Coronary artery (tissue), 2 donors: ENCODE measurements at places on chromosomes 11 and 22.
A peak's percentile ranks its signal among the peaks of the same experiment; 100 is the strongest.

GRCh38 chr11:45881708-45882368, 3.6 kb upstream of the MAPK8IP1 start:
- DNase-seq, result no peak

GRCh38 chr11:44255406-44256071, 54.4 kb downstream of the ALX4 start:
- DNase-seq, result no peak

DNA sequence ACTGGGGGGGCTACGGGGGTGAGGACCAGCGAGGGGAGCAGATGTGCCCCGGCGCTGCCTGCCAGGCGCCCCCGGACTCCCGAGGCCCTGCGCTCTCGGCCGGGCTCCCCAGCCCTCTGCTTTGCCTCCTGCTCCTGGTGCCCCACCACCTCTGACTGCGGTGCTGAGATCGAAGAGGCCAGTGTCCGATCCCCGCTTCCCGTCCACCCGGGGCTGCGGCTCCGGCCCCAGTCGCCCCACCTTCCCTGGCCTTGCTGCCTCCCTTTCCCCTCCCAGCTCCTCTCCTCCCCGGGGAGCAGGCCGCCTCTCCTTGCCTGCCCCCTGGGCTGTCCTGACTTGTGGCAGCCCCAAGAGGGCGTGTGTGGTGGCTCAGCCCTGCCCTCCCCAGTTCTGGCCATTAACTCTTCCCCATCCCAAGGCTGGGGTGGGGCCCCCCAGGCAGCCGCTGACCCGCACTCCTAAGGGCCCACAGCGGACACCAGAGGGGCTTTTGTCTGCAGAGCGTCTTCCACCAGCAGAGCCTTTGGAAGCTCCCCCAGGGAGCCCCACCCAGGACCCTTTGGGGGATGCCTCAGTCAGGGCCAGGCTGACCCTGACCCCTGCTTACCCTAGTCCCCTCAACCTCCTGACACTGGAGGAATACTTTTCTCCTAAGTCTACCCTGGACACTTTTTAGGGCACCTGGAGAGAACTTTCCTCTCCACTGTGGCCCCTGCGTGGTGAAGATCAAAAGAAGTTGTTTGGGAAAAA, 16.6 kb downstream of the RTN4RL2 start:
- no peak for DNase-seq

GRCh38 chr22:37091994-37092393, 17.5 kb downstream of the TMPRSS6 start:
- DNase-seq, result no peak

DNA sequence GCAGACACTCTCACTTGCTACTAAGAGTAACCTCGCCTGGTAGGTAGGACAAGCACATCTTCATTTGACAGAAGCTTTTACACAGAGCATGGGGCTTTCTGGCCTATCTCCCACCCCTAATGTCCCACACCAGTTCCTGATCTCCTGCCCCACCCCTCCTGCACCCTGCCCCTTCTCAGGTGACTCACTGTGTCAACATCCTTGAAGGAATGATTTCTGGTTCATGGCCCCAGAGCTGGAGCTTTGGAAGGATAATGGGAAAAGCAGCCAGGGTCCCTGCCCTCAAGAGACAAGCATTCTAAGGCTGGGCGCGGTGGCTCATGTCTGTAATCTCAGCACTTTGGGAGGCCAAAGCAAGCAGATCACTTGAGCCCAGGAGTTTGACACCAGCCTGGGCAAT, 47.2 kb downstream of the LRFN4 start:
- DNase-seq, result no peak

DNA sequence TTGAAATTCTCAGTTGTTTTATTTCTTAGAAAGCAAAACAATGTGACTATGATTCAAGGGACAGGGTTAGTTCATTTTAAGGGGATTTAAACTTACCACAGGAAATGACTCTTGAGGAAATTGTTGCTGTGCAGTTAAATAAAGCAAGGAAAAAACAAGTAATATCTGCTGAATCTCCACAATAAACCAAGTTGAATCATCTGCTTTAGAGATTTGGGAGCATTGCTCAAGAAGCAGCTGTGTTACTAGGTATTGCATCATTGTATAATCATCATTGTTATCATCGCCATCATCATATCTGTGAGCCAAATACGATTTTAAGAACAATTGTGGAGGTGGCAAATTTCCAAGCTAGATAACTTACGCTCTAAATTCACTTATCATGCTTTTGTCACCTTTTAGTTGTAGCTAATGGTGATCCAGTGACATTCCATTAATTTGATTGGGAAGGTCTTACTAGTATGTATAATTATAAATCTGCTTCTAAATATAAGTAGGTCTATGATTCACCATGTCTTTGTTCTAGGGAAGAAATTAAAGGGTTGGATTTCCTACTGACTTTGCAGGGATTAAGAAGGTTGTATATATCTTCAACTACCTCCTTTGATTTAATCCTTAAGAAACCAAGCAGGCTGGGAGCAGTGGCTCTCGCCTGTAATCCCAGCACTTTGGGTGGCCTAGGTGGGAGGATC, 19.9 kb downstream of the MMP10 start:
- DNase-seq, result no peak

- no peak for DNase-seq
Measured at GRCh38 chr11:68480852-68481510, 20.4 kb downstream of the PPP6R3 start.

- no peak for DNase-seq
Measured at GRCh38 chr11:47267876-47268275, 2.1 kb upstream of the MADD start.

DNA sequence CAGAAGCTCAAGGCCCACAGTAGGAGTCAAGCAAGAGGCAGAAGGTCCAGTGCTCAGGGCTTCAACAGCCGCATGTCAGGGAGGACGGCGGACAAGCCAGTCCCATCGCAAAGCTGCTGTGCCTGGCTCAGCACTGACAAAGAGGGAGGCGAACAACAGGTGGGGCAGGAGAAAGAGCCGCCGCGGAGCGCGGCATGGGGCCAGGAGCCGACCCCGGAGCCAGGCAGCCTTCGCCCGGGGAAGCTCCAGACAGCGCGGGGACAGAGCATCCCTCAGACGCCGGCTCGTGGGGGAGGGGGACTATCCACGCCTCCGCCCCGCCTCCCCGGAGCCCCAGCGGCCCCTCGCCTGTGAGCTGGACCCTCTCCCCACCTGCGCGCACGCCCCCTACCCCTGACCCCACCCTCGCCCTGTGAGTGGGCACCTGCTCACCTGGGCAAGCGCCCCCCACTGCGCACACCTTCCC, 369 bp downstream of the DHCR7 start:
- DNase-seq, result peak; percentile 80

DNA sequence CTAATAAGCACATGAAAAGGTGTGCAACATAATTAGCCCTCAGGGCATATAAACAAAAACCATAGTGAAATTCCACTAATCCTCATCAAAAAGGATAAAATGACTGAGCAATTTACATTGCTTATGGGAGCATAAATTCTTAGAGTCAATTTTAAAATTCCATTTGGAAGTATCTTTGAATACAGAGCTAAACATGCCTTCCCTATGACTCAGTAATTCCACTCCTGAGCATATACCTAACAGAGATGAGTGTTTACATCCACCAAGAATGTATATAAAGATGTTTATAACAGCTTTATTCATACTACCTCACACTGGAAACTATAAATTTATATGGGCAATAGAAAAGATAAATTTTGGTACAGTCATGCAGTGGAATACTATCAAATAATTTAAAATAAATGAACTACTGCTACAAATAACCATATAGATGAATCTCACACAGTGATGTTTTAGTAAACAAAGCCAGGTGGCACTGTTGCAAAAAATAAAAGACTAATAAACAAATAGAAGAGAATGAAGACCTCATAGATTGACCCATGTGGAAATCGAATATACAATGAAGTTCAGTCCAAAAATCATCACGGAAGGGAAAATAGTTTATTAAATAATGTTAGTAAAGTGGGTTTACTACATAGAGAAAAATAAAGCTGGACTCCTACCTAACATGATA, 8.2 kb upstream of the OR2D2 start:
- DNase-seq, result no peak

GRCh38 chr11:108226036-108226435, 3.2 kb downstream of the ATM start:
- DNase-seq, result no peak

DNA sequence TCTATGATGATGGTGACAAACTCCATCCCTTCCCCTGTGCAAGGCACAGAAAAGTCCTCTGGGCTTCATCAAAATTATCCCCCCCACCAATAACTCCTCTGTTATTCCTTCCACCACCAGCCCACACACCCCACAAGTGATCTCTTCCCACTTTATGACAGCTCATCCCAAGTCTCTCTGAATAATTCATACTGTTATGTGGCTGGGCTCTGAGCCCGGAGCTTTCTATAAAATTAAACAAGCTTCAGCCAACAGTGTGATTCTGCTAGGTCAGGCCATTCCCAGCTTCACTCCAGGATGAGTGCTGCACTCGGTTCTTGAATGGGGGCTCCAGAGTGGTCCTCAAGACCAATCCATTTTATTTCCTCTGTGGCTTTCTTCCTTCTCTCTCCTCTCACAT, 83.0 kb downstream of the INSC start:
- DNase-seq, result no peak
